ENCODE measurements at places on chromosomes 2 and 18.
A peak's percentile ranks its signal among the peaks of the same experiment; 100 is the strongest.

DNA sequence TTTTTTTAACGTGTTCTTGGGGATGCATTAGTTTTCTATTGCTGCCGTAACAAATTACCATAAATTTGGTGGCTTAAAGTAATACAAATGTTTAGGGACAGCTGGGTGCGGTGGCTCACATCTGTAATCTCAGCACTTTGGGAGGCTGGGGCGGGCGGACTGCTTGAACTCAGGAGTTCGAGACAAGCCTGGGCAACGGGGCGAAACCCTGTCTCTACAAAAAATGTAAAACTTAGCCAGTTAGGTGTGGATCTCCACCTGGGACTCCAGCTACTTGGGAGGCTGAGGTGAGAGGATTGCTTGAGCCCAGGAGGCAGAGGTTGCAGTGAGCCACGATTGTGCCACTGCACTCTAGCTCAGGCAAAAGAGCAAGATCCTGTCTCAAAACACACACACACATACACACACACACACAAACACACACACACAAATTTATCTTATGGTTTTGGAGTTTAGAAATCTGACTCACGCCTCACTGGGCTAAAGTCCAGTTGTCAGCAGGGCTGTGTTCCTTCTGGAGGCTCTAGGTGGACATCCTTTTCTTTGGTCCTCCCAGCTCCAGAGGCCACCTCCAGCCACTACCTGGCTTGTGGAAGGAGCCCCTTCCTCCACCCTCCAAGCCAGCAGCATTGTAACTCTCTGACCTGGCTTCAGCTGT lies 76.1 kb downstream of the SEPTIN10 start:
- peak; percentile 28 for DNase-seq

GRCh38 chr18:48992133-48992532 lies 41.4 kb upstream of the SMAD7 start:
- DNase-seq: no peak

GRCh38 chr2:186274936-186275575 lies 211.0 kb upstream of the ZC3H15 start:
- DNase-seq: no peak

GRCh38 chr2:130791617-130791939 lies 36.2 kb downstream of the AMER3 start:
- DNase-seq: no peak

DNA sequence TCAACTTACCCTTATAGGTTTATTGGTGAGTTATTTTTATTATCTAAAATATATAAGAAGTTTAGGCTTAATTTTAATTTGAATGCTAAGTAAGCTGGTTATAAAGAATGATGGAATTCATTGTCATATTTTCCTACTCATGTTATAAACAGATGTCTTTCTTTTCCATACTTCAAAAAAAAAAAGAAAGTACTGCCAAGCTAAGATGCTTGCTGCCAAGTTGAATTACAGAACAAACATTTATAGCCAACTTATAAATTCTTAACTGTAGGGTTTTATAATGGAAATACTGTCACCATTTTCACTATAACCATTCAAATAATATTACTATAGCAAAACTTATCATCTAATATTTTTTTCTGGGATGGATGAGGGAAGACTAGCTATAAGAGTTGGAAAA lies 676.0 kb downstream of the NRXN1 start:
- DNase-seq: no peak

DNA sequence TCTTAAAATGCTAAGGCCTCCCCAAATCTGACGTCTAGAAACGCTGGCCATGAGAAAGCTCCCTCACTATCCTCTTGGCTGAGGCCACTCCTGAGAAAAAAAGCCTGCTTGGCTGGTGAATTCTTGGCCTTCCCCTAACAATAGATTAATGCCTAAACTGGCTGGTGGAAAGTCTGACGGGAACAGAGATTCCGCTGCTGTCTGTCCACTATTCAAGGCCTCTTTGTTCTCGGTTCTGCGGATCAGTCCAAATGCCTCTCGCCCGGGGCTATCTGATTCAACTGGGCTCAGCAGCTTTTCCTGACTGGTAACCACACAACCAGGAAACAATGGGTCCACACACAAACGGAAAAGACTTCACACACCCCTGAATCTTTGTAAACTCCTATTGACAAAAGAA lies 27.2 kb downstream of the PXDN start:
- no peak for DNase-seq

GRCh38 chr18:1922066-1922465 lies 649.2 kb downstream of the METTL4 start:
- no peak for DNase-seq

- no peak for DNase-seq
These were observed 10.6 kb upstream of the GALNT5 start for GRCh38 chr2:157246765-157247407.

GRCh38 chr2:127011796-127012195 lies 95.2 kb downstream of the BIN1 start:
- DNase-seq: no peak

GRCh38 chr2:22604136-22604535 lies 780.8 kb upstream of the KLHL29 start:
- no peak for DNase-seq

DNA sequence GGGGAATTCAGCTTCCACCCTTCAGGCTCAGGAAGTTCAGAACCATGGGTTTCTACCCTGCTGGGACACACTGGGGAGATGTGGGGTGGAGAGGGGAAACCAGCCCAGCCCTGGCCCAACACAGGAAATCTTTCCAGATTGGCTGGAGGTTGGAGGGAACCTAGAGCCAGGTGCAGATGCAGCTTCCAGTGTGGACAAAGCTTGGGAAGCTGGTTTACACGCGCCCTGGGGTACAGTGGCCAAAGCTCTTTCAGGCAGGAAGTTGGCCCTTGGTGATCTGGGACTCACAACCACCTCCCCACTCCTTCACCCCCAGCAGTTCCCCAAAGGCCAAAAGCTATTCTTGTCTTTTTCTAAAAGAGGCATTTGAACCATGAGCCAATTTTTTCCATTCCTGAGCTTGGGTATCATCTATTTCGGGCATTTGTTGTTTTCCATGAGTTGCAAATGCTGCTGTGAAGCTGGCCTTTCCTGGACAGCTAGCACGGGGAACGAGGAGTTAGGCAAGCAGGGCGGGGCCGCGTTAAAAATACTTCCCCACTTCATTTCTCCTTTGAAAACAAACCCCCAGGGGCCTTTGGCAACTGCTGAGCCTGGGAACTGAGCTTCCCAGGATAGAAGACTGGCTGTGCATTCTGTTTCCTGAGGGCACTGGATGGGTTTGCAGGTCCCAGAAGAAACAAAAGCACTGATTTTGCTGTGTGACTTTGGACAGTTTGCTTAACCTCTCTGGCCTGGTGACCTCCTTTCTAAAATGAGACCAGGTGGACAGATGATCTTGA lies 3.1 kb upstream of the ARID5A start:
- no peak for DNase-seq

- DNase-seq: no peak
These were observed 71.8 kb upstream of the LRATD1 start for GRCh38 chr2:14560716-14561115.

GRCh38 chr2:160868891-160869290 lies 291.3 kb upstream of the TANK start:
- no peak for DNase-seq

GRCh38 chr2:96881349-96882195 lies 11.7 kb upstream of the SEMA4C start:
- no peak for DNase-seq

- DNase-seq: no peak
These were observed 2.2 kb downstream of the B3GNT2 start for GRCh38 chr2:62197925-62198633.

DNA sequence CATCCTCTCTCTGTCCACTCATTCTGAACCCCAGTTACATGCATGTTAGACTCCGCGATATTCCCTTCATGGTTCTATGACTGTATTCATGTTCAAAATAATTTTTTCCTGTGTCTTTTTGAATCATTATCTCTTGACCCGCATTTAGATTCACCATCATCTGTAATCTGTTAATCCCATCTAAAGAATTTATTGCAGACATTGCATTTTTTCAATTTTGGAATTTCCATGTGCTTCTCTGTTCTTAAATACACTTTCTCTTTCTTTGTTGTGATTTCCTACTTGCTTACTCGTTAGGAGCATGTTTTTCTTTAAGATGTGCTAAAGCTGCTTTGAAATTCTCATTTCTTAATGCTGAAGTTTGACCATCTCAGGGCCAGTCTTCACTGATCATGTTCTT lies 122.2 kb downstream of the ATP9B start:
- DNase-seq: no peak

- DNase-seq: no peak
These were observed 50.9 kb downstream of the BIN1 start for GRCh38 chr2:127056086-127056485.

DNA sequence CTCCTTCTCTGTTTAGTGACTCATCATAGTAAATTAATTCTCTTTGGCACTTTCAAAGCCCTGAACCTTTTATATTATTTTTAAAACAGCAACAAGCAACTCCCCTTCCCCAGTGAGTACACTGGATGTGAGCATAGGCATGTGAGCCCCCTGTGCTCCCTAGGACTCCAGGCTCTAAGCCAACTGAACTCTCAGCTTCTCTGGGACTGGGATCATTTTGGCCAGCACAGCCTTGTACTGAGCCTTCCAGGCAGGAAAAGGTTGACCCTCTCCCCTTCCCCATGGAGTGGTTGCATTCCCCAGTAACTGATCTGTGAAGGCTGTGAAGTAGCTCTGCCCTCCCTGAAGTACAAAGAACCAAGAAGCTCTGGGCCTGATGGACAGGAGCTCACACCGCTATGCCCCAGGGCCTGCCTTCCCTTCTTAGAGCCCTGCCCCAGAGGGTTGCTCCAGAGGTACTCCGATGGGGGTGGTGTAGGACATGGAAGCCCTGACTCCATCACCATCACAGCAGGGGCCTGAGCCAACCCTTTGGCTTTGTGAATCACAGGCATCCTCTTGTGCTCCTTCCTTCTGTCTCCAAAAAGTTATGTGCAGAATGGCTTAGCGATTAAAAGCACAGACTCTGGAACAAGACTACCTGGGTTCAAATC lies 57.8 kb downstream of the ADD2 start:
- DNase-seq: no peak

DNA sequence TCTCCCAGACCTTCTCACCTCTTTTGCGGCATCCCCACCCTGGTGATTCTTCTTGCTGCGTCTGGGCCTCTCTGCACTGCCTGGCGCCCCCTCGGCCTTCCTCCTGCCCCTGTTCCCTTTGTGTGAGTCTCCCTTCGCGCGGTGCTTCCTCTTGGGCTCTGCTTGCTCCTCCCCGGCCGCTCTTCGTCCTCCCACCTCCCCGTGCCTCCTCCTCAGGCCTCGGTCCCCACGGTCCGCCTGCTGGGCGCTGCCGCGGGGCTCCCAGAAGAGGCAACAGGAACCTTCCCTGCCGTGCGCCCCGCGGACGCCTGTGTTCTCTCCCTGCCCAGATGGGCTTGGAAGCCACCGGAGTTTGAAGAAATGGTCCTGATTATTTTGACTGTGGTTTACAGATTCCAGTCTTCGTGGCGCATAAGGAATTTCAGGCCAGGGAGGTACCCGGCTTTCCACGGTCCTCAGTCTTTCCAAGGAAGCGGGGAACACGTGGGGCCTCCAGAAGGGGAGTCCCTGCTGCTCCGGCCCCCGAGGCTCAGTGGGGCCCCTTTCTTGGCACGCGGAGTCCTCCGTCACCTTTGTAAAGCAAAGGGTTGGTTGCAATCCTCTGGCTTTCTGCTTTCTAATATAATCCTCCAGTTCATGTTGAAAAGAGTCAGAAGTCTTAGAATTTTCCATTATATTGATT lies 13.1 kb downstream of the RNU2-63P start:
- DNase-seq: no peak

DNA sequence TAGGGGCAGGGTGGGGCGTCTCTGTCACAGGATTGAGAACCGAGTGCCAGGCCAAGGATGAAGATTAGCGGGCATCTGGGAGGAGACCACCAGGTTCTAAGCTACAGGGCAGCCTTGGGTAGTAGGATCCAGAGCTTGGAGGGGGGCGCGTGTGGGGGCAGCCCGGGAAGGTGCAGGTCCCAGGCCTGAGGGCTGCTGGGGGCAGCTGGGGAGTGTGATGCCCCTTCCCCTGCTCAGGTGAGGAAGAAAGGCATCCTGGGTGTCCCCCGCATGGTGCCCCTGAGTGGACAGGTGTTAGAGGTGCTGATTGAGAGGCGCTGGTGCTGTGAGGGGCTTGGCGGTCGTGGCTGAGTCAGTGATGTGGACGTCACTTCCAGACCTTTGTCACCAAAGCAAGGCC lies 33.9 kb upstream of the MBP start:
- DNase-seq: no peak

DNA sequence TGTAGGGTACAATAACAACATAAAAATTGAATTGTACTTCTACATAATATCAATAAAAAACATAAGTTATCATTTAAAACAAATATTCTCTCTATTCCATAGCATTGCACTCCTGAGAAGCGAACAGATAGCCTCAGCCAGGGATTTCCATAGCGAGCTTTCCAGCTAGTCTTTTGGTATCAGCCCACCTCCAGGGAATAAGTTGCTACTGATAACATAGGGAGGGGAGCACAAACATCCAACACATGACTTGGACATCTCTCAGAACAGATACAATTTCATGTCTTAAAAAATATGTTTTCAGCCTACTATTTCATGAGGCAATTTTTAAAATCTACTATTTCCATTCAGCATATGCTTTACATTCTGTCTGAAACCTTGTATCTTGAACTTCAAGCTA lies 804.4 kb upstream of the RAB6C start:
- DNase-seq: no peak

DNA sequence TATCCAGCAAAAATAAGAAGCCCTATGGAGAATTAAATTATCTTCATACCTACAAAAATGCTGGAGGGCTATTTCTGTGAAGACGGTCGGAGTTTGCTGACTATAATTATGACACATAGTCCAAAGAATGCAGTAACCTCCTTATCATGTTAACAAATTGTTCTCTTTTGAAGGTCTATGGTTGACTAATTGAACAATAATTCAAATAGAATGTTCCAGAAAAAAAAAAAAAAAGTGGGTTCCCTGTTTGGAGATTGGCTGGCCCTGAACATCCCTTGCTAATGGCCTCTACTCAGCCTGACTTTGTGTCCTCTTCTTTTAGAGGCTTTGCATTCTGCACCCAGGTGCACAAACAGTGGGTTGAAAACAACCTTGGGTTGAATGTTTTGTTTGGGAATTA lies 82.8 kb upstream of the CCBE1 start:
- DNase-seq: no peak

DNA sequence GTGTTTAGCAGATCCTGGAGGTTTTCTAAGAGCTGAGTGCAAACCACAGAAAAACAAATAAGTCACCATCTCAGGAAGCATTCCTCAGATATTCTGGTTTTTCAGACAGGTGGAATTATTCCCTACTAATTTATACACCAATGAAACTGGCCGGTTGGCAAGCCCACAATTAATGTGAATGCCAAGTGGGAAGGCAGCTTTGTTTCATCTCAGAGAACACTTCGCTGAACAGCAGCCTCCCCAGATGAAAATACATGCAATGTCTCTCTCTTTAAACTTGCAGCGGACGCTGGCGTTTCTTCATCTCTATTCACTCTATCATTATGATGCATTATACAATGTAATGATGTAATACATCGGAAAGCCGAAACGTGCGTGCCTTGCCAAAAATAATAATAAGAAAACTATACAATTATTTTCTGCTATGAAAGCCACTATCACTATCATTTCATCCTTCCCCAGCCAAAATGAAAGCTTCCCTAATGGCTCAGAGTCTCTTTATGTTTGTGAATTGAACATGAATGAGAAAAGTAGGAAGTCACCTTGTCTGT lies 649.4 kb downstream of the BCL11A start:
- DNase-seq: no peak

Data from left lobe of liver (tissue), 2 donors.